Osteocyte (in vitro differentiated cells): ENCODE measurements at places on chromosomes 1 and 21. TPM values are rescaled to one million over a fixed set of nuclear protein-coding genes. Genes with fewer than 3 reads are reported as not detected.

- no peak overlapping the region for H3K27ac ChIP-seq
- H3K4me3 ChIP-seq = no peak overlapping the region
- H3K4me1 ChIP-seq = no peaks in the 10 kb centered on the region
Measured at GRCh38 chr1:29469457-29469856, 233.1 kb downstream of the PTPRU start.

DNA sequence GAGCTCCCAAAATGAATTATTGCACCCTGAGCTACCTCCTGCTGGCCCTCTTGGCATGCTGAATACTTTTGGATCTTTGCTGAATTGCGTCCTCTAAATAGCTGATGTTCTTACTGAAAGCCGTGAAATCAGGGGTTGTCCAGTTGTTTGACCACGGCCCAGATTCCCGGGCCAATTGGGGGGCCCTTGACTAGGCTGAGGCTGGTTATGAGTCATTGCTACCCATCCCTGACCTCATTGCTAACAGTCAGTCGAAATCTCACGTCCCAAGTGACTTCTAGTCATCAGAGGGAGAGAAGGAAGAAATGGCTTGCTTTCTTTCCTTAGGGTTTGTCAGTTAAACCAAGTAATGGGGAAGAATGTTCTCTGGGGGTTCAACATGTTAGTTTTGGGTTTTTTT is 37.4 kb downstream of the SMYD2 start:
- H3K4me1 ChIP-seq = peaks cover 39% of the 10 kb centered on the region
- peaks cover 14% of the 10 kb centered on the region for H3K36me3 ChIP-seq
- H3K4me3 ChIP-seq = no peak overlapping the region
- H3K27me3 ChIP-seq = no peaks in the 10 kb centered on the region
- DNase-seq = no peak

Gene SLC37A1
- total RNA-seq = 13.2 and 13.5 TPM in 2 replicates

DNA sequence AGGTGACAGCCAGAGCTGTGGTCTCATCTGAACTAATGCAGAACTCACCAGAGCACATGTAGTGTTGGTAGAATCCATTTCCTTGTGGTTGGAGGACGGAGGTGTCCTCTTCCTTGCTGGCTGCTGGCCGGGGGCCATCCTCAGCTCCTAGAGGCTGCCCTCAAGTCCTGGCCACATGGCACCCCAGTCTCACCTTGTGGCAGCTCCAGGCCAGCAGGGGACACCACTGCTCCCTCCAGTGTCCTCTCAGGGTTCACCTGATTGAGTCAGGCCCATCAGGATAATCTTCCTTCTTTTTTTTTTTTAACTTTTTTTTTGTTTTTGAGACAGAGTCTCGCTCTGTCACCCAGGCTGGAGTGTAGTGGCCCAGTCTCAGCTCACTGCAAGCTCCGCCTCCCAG is 2.9 kb downstream of the KCNE1 start:
- no peaks in the 10 kb centered on the region for H3K27me3 ChIP-seq
- no peak overlapping the region for H3K27ac ChIP-seq
- peaks cover 1% of the 10 kb centered on the region for H3K4me1 ChIP-seq

Gene KCNJ15
- total RNA-seq = 0.34 and 0.51 TPM in 2 replicates

Gene LRP8
- 4.4 and 6.3 TPM in 2 replicates for total RNA-seq

- H3K4me3 ChIP-seq = peak overlapping the region; percentile 69
- H3K27me3 ChIP-seq = no peaks in the 10 kb centered on the region
- H3K27ac ChIP-seq = peak overlapping the region; percentile 94
- H3K4me1 ChIP-seq = peaks cover 56% of the 10 kb centered on the region
Measured at GRCh38 chr1:39269791-39270342, 65.4 kb downstream of the MACF1 start.

DNA sequence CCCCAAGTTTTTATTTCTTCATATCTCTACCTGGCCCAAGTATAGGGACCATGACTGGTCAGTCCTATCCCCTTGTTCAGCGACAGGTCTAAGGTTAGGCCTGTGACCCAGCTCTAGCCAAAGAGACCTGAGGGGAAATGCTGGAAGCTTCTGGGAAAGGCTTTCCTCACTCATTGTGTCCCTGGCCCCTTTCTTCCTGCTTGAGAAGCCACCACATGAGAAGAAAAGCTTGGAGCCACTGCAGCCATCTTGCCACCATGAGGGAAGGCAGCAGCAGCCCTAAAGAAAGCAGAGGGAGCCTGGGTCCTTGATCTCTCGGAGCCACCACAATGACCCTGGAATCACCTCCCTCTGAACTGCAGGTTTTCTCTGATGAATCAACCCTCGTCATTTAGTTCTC is 43.4 kb downstream of the ATF3 start:
- no peak overlapping the region for H3K27ac ChIP-seq
- DNase-seq = no peak
- H3K4me1 ChIP-seq = peaks cover 17% of the 10 kb centered on the region
- no peaks in the 10 kb centered on the region for H3K36me3 ChIP-seq
- H3K27me3 ChIP-seq = peaks cover 10% of the 10 kb centered on the region

GRCh38 chr1:78743626-78744025 is 94.0 kb downstream of the IFI44 start:
- H3K36me3 ChIP-seq = no peaks in the 10 kb centered on the region
- H3K4me1 ChIP-seq = peaks cover 22% of the 10 kb centered on the region
- no peak for DNase-seq
